ENCODE measurements at places on chromosomes 6 and 20. TPM values are rescaled to one million over a fixed set of nuclear protein-coding genes. Genes with fewer than 3 reads are reported as not detected.
A peak's percentile ranks its signal among the peaks of the same experiment; 100 is the strongest.

DNA sequence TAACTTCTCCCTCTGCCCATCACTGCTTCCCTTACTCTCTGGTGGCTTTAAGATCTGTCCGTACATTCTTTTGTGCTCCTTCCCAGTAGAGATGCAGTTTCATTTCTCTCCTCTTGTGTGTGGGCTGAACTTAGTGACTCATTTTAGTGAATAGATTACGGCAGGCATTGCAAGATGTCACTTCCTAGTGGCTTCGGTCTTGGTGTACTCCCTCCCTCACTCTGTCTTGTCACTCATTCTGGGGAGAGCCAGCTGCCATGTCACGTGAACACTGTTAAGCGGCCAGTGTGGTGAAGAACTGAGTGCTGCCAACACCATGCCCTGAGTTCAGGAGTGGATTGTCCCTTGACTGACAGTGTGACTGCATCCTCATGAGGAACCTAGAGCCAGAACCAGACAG is 115.9 kb downstream of the OTOR start:
- no peak for DNase-seq

- no peak for DNase-seq
These were observed 64.8 kb downstream of the SERAC1 start for GRCh38 chr6:158103228-158103627.

GRCh38 chr6:87697581-87698546 is 4.2 kb downstream of the AKIRIN2 start:
- DNase-seq = no peak

The PRRT1 gene
- total RNA-seq = not detected

DNA sequence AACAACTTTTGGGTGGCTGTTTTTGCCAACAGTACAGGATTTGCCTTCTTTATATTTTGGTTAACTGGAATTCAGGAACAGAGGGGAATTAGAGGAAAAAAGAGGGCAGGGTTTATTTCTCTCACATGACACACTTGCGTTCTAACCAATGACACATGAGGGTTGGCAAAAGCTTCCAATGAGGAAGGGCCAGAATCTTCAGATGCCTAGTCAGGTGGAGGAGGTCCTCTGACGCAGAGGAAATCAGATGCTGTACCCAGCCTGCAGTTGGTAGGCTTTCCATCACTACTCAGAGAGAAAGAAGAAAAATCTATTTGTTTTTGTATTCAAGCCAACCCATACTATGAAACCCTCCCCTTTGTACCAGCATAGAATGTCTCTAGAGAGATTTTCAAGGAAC is 20.8 kb downstream of the TM9SF4 start:
- DNase-seq = no peak

The TAF4 gene
- 14.1 TPM for total RNA-seq

The DEF6 gene
- 2.0 TPM for total RNA-seq

The POM121L2 gene
- total RNA-seq = not detected

The CLPSL2 gene
- total RNA-seq = not detected

The SLC17A1 gene
- not detected for total RNA-seq

GRCh38 chr20:38203981-38204357 is 38.9 kb upstream of the TGM2 start:
- DNase-seq = no peak

DNA sequence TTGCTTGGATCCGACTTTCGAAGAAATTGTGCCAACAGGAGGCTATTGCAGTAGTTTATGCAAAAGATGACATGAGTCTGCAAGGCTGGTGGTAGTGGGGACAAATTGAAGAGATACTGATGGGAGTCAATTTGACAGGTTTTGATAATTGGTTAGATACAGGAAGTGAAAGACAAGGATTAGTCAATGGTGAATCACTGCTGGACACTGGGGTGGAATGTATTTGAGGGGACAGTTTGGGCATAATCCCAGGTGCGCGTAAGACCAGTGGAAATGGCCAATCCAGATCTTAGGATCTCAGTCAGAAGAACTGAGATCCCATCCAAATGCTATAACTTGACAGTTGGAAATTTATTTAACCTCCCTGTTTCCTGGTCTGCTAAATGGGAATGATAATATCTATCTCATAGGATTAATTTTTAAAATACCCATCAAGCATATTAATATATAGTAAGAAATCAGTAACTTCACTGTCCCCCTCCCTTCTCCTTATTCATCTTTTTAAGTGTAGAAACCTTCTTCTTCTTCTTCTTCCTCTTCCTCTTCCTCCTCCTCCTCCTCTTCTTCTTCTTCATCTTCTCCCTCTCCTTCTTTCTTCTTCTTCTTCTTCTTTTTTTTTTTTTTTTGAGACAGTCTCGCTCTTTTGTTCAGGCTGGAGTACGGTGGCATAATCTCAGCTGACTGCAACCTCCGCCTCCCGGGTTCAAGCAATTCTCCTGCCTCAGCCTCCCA is 30.9 kb upstream of the ERVFRD-1 start:
- no peak for DNase-seq

- no peak for DNase-seq
These were observed 16.7 kb upstream of the CLIC5 start for GRCh38 chr6:46032110-46032998.

- DNase-seq = no peak
These were observed 170.1 kb upstream of the PHACTR1 start for GRCh38 chr6:12546410-12547002.

The ZGPAT gene
- total RNA-seq = 68.6 TPM

- DNase-seq = no peak
These were observed 11.1 kb downstream of the ADTRP start for GRCh38 chr6:11767458-11767857.

- no peak for DNase-seq
These were observed 106.3 kb downstream of the STXBP5 start for GRCh38 chr6:147310521-147310920.

The SLC17A4 gene
- total RNA-seq = 0.23 TPM

GRCh38 chr6:149095842-149096241 is 221.7 kb upstream of the TAB2 start:
- no peak for DNase-seq

DNA sequence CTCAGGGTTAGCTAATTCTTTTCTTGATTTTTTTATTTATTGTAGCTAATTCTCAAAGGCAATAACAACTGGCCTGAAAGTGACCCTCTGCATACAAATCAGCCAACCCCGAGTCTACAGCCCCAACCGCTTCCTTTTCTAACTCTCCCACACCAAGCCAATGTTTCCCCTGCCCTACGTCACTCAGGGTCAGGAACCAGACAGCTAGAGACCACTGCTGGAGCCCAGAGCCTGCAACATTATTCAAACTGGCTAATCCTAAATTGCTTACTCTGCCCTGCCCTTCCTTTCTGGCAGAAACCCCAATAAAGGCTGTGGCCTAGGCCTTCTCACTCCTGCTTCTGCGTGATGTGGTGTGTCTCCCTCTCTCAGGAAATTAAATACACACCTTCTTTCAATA is 320.7 kb downstream of the CBLN4 start:
- no peak for DNase-seq

The FNDC11 gene
- total RNA-seq = 2.2 TPM

The PAX1 gene
- total RNA-seq = not detected

The PACSIN1 gene
- 0.03 TPM for total RNA-seq

The CCM2L gene
- total RNA-seq = not detected

GRCh38 chr6:116060572-116061283 is at the start of gene FRK:
FRK (minus strand) TSS chr6:116060891; CDS start chr6:116060311, 580 bp downstream.
- peak; percentile 88 for DNase-seq

- no peak for DNase-seq
These were observed 8.5 kb upstream of the TINAG start for GRCh38 chr6:54299542-54300269.

The UST gene
- total RNA-seq = 3.1 TPM

GRCh38 chr6:164106345-164106769 is 691.8 kb downstream of the QKI start:
- DNase-seq = no peak

- DNase-seq = no peak
These were observed 140.6 kb upstream of the BEND6 start for GRCh38 chr6:56814308-56814707.

The BTN1A1 gene
- not detected for total RNA-seq

GRCh38 chr20:47258745-47259695 is 97.5 kb downstream of the ZMYND8 start:
- no peak for DNase-seq

DNA sequence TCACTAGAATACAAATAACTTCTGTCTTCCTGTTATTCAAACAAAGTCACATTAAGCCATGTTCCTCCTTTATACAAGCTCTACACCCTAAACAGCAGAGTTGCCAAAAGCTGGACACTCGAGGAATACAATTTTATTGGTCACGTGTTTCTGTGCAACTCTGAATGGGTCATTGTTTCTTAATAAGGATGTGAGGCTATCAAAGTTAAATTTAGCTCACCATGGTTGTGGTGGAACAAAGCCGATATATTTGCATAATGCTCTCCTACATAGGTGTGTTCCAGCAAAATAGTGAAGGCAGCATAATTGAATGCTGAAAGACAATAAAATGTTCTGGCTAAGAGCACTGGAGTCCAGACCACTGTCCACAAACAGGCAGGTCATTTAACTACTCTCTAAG is 36.9 kb upstream of the CD2AP start:
- peak; percentile 75 for DNase-seq
